T-helper 2 cell treated with Interferon-gamma antibody and Interleukin-4, amounts not matched to agents 100 ng/mL and 5 ng/mL, for 36 hours (primary cell): ENCODE measurements at places on chromosomes 16 and 17. TPM values are rescaled to one million over a fixed set of nuclear protein-coding genes. Genes with fewer than 3 reads are reported as not detected.

Gene CACNA1G
- total RNA-seq = 0.02 TPM in 1 of 2 replicates, not detected in the other

Gene TRPV3
- total RNA-seq = 0.27 and 0.41 TPM in 2 replicates

Gene SCGB1C2
- not detected in 2 replicates for total RNA-seq

Gene SYCE1L
- total RNA-seq = 6.9 and 8.0 TPM in 2 replicates

Gene CDH1
- total RNA-seq = 0.36 and 0.73 TPM in 2 replicates

Gene RAD51C
- 59.2 and 63.1 TPM in 2 replicates for total RNA-seq

Gene SHISA9
- total RNA-seq = 0.02 TPM in 1 of 2 replicates, not detected in the other
